Osteoblast (primary cell): ENCODE measurements at places on chromosomes 4 and X. TPM values are rescaled to one million over a fixed set of nuclear protein-coding genes. Genes with fewer than 3 reads are reported as not detected.
A peak's percentile ranks its signal among the peaks of the same experiment; 100 is the strongest.

DNA sequence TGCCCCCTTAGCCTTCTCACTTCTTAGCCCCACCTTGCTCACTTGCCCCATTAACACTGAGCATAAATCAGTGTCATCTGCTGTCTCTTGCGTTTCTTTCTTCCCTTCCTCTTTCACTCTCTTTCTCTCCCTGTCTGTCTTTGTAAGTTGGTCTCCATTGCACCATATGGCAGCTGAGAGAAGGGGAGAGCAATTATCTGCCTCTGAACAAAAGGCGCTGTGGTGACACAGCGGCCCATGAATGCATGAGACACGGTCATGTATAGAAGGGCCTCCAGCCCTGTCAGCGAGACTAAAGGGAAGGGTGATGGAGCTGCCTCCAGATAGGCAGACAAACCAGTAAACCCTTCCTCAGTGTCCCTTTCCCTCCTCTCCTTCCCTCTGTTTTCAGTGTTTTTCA lies 88.8 kb upstream of the PCDH18 start:
- DNase-seq: no peak

Gene NLRP2B
- under 0.01 TPM in 1 of 2 replicates, not detected in the other for total RNA-seq

Gene ADH7
- total RNA-seq: not detected in 2 replicates

Gene PDGFC
- total RNA-seq: 145 and 147 TPM in 2 replicates

DNA sequence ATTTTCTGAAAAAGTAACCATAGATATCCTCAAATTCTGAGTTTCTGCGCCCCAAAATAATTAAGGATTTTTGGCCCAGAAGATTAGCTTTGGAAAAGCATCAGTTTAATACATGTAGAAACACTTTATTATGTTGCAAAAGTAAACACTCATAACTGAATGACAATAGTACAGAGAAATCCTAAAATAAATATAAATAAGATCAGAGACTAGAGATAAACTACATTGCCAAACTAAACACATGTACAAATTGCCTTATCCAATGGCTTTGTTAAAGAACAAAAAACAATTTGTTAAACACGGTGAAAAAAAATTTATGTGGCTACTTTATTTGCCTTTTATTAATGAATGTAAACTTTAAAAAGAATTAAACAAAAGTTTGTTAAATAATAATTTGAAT lies 17.5 kb downstream of the SPOCK3 start:
- no peak for DNase-seq

Gene PRPS2
- 24.2 and 24.8 TPM in 2 replicates for total RNA-seq

GRCh38 chr4:10063544-10064300 lies 42.4 kb upstream of the SLC2A9 start:
- no peak for DNase-seq

DNA sequence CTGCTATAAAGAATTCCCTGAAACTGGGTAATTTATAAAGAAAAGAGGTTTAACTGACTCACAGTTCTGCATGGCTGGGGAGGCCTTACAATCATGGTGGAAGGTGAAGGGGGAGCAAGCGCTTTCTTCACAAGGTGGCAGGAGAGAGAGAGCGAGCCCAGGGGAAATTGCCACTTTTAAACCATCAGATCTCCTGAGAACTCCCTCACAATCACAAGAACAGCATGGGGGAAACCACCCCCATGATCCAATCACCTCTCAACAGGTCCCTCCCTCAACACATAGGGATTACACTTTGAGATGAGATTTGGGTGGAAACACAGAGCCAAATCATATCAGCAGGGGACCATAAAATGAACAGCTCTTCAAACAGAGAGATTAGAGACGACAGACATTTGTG lies 198.6 kb downstream of the MAGEB5 start:
- DNase-seq: no peak

Gene DACH2
- not detected in 2 replicates for total RNA-seq

DNA sequence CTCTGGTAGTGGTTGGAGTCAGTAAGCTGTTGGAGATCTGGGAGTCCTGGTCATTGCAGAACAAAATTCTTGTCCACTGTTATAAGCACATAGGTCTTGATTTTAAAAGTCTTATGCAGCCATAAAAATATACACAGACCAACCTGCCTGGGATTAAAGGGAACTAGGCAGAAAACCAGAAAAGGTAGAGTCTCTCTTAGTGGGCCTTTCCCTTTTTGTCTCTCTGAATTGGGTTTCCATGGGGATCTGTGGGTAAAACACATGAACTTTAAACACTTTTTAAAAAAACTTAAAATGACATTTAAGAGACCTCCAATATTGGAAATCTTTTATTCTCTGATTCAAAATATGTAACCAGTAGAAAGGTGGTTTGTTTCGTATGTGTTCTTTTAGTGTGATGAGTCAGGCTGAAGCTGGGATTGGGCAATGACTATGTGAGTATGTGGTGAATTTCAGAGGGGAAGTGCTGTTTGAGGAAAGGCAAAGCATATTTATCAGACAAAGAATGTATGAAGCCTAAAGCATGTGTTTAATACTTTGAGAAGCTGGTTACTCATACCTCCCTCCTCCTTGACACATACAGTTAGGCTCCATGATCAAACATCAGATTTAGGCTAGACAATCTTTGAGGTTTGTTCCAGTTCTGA lies 29.6 kb downstream of the SLC16A2 start:
- peak; percentile 76 for DNase-seq

Gene SH3D19
- 74.9 and 86.0 TPM in 2 replicates for total RNA-seq

GRCh38 chr4:140969296-140969695 lies 164.0 kb downstream of the RNF150 start:
- DNase-seq: no peak

Gene DDX53
- total RNA-seq: not detected in 2 replicates

DNA sequence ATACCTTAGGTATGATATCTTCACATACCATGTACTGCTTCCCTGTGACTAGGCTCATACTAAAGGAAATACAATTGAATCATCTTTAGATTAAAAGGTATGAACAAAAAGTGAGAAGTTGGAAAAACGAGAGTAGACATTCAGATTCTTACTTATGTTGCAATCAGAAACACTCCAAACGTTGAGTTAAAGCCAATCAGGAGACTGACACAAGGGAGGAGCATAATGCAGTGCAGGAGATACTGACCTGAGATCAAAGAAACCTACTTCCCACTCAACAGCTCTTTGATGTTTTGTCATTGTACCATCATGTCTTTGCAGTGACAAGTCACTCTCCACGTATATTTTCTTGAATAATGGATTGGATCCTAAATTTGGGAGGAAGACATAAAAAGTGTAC lies 8.9 kb upstream of the PCDH18 start:
- no peak for DNase-seq

Gene RNF150
- total RNA-seq: 13.4 and 13.8 TPM in 2 replicates

DNA sequence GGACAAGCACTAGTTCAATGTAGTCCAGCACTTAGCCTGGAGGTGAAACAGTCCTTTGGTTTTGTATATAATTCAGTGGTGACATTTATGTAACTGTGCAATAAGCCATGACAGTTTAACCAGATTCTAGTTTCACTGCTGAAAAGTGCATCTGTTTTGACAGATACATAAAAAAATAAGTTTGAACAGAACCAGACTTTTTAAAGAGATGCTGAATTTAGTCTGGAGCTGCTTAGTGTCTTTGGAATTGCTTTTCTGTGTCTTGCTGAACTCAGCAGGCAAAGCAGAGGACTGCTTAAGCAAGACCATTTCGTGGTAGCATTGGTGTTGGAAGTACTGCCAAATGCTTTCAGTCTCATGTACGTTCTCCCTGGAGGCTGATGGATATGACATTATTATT lies 393.5 kb downstream of the MAPK10 start:
- no peak for DNase-seq

DNA sequence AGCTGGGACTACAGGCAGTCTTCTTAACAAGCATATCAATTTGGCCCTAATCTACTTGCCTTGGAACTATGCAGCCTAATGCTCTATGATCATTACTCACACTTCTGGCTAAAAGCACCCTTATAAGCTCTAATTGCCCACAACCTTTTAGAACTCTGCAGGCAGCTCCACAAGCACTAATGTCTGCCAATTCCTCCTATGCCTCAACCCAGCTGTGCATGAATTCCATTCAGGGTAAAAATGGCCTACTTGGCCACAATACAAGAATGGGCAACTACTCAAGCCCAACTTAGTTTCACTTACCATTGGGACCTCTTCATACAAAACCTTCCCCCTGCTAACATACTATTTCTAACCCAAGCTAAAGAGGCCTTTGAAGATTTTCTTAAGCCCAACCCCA lies 51.7 kb downstream of the ZNF718 start:
- no peak for DNase-seq

- no peak for DNase-seq
Observed at GRCh38 chrX:1105671-1106419, 106.6 kb downstream of the CRLF2 start.

DNA sequence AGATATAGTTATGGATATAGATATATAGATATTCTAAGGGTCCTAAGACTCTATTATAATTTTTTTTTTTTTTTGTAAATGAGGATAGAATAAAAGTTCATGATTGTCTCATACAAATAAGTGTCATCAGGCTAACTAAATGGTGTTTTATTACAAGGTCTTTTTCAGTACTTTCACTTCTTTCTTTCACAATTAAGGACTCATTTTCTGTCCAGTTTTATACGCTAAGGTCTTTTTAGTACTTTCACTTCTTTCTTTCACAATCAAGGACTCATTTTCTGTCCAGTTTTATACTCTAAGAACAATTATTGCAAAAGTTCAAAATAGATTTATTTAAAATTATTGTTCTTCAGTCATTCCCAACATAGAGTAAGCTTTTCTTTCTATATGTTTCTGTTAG lies 32.7 kb downstream of the RUFY3 start:
- DNase-seq: no peak

Gene SYNPO2
- total RNA-seq: 20.9 and 34.0 TPM in 2 replicates

- DNase-seq: no peak
Observed at GRCh38 chr4:47017494-47017893, 13.9 kb upstream of the GABRB1 start.

- DNase-seq: no peak
Observed at GRCh38 chr4:94208918-94209317, 1.3 kb downstream of the SMARCAD1 start.

DNA sequence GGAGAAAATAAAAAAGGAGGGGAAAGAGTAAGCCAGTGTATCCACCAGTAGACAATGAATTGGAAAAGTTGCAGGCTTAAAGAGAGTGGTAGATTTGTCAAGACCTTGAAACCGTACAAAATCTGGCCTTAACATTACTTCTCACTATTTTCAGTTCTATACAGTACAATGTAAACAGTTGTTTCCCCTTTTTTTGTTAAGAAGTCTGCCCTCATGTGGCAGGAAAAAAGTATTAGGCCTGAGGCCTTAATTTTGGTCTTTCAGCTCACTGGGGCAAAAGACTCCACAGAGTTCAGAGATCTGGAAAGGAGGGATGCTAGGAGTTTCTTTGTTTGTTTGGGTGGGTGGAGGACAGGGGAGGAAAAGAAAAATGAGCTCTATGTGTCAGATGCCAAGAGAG lies 92.8 kb upstream of the CCDC160 start:
- peak; percentile 32 for DNase-seq

DNA sequence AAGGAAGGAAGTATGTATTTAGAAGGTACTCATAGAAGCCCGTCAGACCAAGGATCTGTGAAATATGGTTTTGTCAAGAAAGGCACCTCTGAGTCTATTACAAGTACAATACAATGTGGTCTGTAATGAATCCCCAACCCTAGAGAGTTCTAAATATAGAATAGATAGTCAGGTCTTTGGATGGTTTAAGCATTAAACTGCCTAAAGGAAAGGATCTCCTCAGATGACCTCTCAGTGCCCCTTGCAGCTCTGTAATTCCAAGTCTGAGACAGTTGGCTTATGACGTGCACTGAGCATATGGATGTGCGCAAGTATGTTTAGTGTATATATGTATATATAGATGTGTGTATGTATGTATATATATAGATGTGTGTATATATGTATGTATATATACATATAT lies 62.0 kb downstream of the CCSER1 start:
- no peak for DNase-seq

Gene EXOSC9
- 30.8 and 31.2 TPM in 2 replicates for total RNA-seq

Gene MAGEA2B
- not detected in 2 replicates for total RNA-seq

GRCh38 chr4:87975466-87975865 lies at the start of gene SPP1:
SPP1 (plus strand) TSS chr4:87975714; CDS start chr4:87976896, 1,182 bp downstream.
- no peak for DNase-seq

- DNase-seq: no peak
Observed at GRCh38 chr4:177125656-177126055, 184.0 kb upstream of the NEIL3 start.

Gene ADAMTS3
- 1.2 and 2.2 TPM in 2 replicates for total RNA-seq

DNA sequence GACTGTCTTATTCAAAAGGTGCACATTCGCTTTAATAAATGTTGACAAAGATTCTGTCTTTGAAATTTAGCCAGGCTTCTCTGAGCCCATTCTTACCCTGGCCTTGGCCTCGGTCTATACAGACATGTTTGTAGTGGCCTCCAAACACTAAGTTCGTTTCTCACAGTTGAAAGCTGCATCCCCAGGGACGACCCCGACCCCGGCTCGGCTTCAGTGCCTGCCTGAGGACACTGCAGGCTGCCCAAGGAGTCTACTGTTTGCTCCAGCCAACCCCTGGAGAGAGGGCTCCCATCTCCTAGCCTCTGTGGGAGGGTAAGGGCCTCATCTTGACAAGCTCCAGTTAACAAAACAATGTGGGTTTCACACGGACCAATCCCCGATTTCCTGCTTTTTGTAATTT lies 390.6 kb upstream of the ZFP42 start:
- DNase-seq: no peak

DNA sequence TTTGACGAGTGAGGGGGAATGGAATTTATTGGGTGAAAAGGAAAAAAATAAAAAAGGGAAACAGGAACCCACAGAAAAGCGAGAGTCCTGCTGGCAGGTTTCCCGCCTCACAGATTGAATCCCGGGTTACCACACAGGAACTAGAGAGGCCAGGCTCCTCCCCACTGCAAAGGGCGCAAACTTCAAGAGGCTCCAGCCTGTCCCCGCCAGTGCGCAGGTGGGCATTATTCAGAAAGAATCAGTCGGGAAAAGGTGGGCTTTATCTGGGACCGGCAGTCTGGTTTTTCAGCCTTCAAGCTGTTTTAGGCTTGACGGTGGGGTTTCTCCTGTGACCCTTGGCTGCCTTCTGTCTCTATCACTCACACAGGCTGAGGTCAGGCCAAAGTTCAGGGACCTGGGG lies 1496.8 kb downstream of the RPA4 start:
- DNase-seq: no peak

Gene MAGEA6
- not detected in 2 replicates for total RNA-seq

DNA sequence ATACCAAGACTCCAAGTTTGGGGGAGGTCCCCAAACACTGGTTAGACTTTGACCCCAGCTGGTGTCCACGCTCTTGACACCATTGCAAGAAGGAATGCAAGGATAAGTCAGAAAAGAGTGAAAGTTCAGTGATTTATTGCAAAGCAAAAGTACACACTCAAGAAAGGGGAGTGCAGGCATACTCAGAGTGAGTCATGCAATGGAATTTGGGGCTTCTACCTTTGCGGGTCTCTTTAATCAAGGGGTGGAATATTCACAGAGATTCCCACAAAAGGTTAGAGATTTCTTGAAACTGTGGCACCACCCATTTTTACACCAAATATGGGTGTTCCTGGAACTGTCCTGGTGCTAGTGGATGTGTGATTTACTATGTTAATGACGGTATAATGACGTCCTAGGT lies 5.2 kb upstream of the SMIM10L2A start:
- no peak for DNase-seq

- DNase-seq: no peak
Observed at GRCh38 chr4:117560329-117560728, 474.0 kb upstream of the NDST3 start.

- no peak for DNase-seq
Observed at GRCh38 chr4:173556398-173557131, 26.5 kb upstream of the HAND2 start.
